Activated naive CD8-positive, alpha-beta T cell treated with anti-CD3 and anti-CD28 coated beads, Interleukin-2, amount 10 ng/mL, durations not matched to agents 7 days and 5 days (primary cell): ENCODE measurements at places on chromosomes 12 and 14. TPM values are rescaled to one million over a fixed set of nuclear protein-coding genes. Genes with fewer than 3 reads are reported as not detected.

- H3K36me3 ChIP-seq, result peaks cover 31% of the 10 kb centered on the region
- H3K4me1 ChIP-seq, result peaks cover 1% of the 10 kb centered on the region
- no peak overlapping the region for H3K27ac ChIP-seq
- H3K27me3 ChIP-seq, result no peaks in the 10 kb centered on the region
- no peak for DNase-seq
Measured at GRCh38 chr12:68310370-68310769, 21.8 kb downstream of the MDM1 start.

GRCh38 chr14:93946541-93947090 is 19.5 kb downstream of the FAM181A start:
- peaks cover 3% of the 10 kb centered on the region for H3K36me3 ChIP-seq
- no peak for DNase-seq
- H3K4me1 ChIP-seq, result peaks cover 6% of the 10 kb centered on the region

DNA sequence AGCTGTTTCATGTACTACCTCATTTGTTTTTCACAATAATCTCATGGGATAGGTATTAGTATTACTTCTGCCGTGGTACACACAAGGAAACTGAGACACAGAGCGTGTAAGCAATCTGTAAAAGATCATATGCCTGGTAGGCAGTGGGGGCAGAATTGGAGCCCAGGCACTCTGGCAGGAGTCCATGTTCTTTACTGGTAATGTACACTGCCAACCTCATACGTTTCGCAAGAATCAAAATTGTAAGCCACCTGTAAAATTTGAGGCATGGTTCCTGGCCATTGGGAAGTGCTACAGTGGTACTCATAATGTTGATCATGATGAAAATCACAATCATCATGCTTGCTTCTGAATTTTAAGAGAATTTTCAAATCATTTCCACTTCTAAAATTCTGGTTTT is 40.7 kb downstream of the TMTC1 start:
- H3K36me3 ChIP-seq, result no peaks in the 10 kb centered on the region
- no peaks in the 10 kb centered on the region for H3K27me3 ChIP-seq
- no peak overlapping the region for H3K27ac ChIP-seq
- no peaks in the 10 kb centered on the region for H3K4me1 ChIP-seq

DNA sequence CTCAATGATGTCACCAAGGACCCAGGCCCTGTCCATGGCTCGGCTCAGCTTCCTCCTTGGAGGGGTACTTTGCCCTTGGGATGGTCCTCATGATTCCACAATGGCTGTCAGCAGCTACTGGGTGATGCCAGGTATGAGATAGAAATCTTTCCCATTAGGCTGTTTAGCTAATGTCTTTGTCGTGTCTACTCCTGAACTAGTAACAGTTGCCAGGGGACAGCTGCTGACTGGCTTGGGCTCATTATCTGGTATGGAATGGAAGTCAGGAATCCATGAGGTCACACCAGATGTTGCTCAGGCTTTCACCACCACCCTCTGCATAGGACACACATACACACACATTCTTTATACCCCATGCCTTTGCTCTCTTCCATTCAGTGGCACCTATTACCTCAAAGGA is 9.2 kb downstream of the PRPH start:
- DNase-seq, result no peak
- H3K4me1 ChIP-seq, result peaks cover 5% of the 10 kb centered on the region
- H3K36me3 ChIP-seq, result no peaks in the 10 kb centered on the region
- H3K27ac ChIP-seq, result no peak overlapping the region

GRCh38 chr12:91355150-91356006 is 172.8 kb upstream of the DCN start:
- DNase-seq, result peak; percentile 38
- no peaks in the 10 kb centered on the region for H3K36me3 ChIP-seq
- H3K27ac ChIP-seq, result no peak overlapping the region
- no peak overlapping the region for H3K4me3 ChIP-seq
- peaks cover 14% of the 10 kb centered on the region for H3K27me3 ChIP-seq

GRCh38 chr12:107748472-107748871 is 12.5 kb downstream of the PRDM4 start:
- H3K27me3 ChIP-seq, result no peaks in the 10 kb centered on the region
- H3K4me3 ChIP-seq, result no peak overlapping the region
- peaks cover 21% of the 10 kb centered on the region for H3K36me3 ChIP-seq
- no peaks in the 10 kb centered on the region for H3K4me1 ChIP-seq
- no peak overlapping the region for H3K27ac ChIP-seq
- DNase-seq, result no peak

GRCh38 chr14:73795974-73796373 is 55.7 kb upstream of the PTGR2 start:
- no peaks in the 10 kb centered on the region for H3K4me1 ChIP-seq
- H3K36me3 ChIP-seq, result no peaks in the 10 kb centered on the region
- peaks cover 1% of the 10 kb centered on the region for H3K27me3 ChIP-seq
- no peak overlapping the region for H3K4me3 ChIP-seq

DNA sequence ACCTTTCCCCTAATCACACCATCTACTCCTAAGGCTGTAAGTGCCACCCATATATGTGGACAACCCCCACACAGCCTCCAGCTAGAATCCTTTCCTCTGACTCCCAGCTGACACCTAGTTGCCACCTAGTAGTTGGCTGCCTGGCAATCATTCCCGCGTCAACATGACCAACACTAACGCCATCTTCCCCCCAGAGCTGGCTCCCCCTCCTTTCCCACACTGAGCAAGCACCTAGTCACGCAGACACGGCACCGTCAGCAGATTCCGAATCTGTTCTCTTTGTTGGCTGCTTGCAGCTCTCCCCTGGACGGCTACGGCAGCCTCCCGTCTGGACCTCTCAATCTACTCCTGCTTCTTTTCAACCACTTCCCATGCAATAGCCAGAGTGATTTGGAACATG is 27.7 kb downstream of the UBR7 start:
- H3K27me3 ChIP-seq, result peaks cover 23% of the 10 kb centered on the region
- DNase-seq, result no peak
- no peaks in the 10 kb centered on the region for H3K36me3 ChIP-seq
- H3K4me1 ChIP-seq, result peaks cover 5% of the 10 kb centered on the region
- no peak overlapping the region for H3K27ac ChIP-seq

KCNMB4 gene
- 1.4 TPM for total RNA-seq

GLIPR1 gene
- total RNA-seq, result 57.9 TPM
